ENCODE measurements at places on chromosomes 5 and 9.

DNA sequence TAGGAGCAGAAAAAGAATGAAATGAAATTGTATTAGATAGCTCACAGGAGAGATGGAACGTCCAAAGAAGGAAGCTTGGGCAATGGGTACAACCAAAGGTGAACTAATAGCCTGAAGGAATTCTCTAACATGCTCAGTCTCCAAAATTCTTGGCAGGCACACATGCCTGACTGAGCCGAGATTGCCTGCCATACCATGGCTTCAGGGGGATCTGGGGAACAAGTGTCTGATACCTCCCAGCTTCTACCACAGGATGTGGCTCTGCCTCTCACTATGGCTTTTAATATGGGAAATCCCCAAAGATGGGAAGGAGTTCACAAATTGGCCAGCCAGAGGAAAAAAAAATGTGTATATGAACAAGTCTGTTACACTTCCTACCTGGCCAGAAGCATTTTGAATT, 3.6 kb upstream of the PALM2AKAP2 start:
- DNase-seq, result no peak

DNA sequence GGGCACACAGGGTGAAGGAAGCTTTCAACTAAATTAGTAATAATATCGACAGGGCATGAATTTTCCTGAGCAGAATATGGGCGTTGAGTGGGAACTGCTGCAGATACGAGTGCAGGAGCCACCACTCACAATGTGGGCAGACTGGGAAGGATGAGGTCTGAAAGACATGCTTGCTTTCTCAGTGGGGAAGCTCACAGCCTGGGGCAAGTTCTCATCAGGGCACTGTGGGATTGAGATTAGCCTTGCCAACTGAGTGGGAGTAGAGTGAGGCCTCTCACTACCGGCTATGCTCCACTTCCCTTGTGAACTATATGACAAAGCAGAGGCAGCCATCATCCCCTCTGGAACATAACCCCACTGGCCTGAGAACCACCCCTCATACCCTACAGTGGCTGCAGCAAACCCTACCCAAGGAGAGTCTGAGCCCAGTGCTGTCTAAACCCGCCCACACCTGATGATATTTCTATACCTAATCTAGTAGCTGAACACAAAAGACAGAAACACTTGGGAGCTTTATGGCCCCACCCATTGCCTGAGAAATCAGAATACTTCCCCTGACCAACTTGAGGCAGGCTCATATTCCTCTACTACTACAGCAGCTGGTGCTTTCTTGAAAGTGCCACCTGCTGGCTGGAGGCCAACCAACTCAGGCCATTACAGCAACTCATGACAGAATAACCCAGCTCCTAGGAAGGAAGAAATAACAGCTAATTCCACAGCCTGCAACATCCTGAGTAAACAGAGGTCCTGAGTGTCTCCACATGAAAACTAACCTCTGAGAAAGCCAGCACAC, 173.7 kb upstream of the SPEF2 start:
- no peak for DNase-seq

DNA sequence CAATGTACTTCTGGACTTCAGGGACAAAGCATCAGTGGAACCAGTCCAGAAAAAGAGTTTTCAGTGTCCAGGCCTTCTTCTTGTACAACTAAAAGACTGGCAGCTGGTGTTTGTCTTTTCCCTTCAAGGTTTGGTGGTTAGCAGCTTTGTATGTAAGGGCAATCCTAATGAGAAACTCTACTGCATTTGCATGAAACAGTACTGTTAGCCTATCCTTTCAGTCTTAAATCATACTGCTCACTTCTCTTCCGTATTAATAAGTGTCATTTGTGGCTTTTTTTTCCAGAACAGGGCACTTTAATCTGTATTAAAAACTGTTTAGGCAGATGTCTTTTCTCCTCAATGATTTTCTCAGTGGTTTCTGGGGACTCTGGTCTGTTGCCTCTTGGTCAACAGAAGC, 48.9 kb downstream of the FAM174A start:
- no peak for DNase-seq

DNA sequence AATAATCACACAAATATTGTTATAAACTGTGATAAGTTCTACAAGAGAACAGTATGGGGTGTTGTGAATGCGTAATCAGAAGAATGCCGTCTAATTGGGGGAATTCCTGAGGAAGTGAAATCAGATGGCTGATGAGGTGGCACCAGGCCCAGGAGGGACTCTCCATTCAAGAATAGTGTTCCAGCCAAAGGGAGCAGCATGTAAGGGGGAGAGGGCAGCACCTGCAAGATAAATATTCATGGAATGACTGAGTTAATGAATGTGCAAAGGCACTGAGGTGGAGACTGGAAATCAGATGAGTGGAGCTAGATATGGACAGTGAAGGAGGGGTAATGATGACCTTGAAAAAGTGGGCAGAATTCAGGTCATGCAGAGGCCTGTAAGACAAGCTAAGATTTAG, 250.6 kb downstream of the ARRDC3 start:
- no peak for DNase-seq

- DNase-seq, result no peak
These were observed 48.2 kb downstream of the P4HA2 start for GRCh38 chr5:132179405-132179804.

GRCh38 chr5:34669931-34670516, 13.9 kb downstream of the RAI14 start:
- DNase-seq, result no peak

- DNase-seq, result no peak
These were observed 34.2 kb downstream of the TARS1 start for GRCh38 chr5:33474931-33475499.

GRCh38 chr5:77864997-77865396, 88.9 kb upstream of the TBCA start:
- DNase-seq, result no peak

DNA sequence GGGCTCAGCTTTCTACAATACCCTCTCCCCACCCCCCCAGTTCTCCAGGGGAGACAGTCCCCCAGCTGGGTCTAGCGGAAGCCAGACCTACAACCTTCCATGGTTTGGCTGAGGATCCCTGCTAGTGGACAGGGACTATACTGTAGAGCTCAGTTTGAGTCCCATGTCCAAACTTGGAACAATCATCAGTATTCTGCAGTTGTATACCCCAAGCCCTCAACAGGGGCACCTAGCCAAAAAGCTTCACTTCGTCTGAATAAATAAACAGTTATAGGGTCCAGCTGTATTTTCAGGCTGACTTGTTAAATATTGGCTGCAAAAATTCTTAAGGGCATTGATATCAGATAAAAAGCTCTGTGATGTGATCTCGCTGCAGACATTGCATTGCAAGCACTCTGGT, 15.4 kb upstream of the C9 start:
- DNase-seq, result no peak

- no peak for DNase-seq
These were observed 70.5 kb downstream of the APBA1 start for GRCh38 chr9:69601698-69602097.

DNA sequence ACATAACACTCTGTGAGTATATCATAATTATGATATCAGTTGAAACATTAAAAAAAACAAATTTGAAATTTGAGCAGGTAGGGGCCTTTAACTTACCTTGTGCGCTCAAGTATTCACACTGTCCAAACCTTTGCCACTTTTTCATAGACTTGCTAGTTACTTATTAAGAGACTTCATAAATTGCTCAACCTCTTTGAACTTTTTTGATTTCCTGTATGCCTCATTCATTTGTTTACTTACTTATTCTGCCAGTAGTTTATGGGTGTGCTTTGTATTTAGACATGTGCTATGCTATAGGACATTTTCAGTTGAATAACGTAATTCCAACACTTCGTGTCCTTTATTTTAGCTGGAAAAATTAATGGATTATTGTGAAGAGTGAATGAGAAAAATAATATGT, 204.8 kb downstream of the HCN1 start:
- DNase-seq, result no peak

DNA sequence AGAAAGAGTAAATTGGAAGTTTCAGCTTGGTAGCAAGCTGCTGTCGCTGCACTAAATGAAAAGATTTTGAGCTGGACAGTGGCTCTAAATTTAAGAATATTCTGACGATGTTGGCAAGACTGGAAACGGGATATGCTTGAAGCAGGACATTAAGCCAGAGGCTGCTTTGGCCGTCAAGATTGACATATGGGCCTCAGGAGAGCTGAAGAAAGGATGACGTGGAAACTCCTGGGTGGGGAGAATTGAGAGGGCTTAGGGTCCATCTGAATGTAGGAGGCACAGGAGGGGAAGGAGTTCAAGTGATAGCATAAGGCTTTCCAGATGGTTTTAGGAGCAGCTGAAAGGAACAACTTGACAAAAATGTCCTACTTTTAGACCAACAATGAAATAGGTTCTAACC, 108.9 kb downstream of the PAPPA start:
- DNase-seq, result no peak

DNA sequence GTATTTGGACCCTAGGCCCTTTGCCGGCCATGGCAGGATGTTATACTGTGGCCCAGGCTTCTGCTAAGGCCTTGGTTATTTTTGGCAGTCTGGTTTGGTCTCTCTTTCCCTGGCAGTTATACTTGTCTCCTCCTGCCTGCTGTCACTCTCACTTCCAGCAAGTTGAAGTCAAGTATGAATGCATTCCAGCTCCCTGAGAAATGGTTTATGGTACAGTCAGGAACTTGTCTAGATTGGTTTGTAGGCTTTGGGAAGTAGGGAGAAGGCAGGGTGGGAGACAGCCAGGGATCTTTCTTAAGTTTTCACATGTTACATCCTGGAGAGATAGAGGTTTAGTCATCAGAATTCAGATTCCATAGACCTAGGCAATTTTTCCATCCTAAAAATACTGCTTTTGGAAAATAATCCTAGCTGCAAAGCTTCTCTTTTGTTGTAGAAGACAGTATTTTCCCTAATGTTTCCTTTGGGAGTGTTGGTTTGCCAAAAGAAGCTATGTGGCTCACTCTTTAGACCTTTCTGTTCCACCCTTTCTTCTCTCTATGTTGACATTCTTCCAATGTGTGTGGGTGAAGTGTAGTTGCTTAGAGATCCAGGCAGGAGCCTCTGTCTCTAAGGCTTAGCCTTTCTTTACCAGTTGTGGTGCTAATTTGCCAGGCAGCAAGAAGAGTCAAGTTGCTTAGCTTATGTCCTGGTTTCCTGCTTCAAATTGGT, 2.5 kb upstream of the KDM3B start:
- no peak for DNase-seq

- DNase-seq, result no peak
These were observed 133.9 kb upstream of the ZNF618 start for GRCh38 chr9:113741886-113742854.

DNA sequence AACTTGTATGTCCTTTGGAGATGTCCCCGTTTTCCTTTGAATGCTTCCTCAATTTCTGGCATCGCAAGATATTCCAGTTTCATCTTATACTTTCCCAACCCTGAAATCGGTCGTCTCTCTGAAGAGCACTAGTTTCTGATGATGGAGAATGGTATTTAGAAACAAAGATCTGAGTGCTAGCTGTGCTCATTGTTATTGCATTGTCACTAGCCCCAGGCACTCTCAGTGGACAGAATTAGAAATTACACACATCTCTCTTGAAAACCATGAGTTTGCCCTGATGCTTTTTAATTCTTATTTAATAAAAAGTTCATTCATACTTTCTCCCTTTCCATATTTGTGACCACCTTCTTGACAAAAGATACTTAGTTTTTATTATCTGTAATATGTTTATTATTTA, 67.7 kb downstream of the C9orf152 start:
- DNase-seq, result no peak

GRCh38 chr5:178216088-178216534, 11.8 kb downstream of the HNRNPAB start:
- DNase-seq, result no peak

GRCh38 chr9:90815183-90815943, 13.7 kb downstream of the SYK start:
- no peak for DNase-seq

GRCh38 chr5:39255406-39255805, 36.0 kb upstream of the FYB1 start:
- no peak for DNase-seq

DNA sequence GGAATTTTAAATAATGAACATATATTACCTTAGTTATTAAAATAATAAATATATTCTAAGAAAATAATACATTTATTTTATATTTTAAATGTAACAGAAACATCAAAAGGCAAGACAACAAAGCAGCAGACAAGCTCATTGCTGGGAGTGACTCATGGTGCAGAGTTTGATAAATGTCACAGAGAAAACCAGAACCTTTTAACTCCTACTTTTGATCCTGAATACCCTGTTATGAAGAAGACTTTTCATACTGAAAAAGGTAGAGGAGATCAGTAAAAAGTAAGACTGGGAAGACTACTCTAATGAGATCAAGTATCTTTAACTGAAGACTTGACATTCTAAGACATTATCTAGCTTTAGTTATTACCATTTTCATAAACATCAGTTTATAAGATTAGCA, 99.0 kb upstream of the GNA14 start:
- no peak for DNase-seq

- no peak for DNase-seq
These were observed 708 bp upstream of the TUBB4B start for GRCh38 chr9:137240318-137240840.

DNA sequence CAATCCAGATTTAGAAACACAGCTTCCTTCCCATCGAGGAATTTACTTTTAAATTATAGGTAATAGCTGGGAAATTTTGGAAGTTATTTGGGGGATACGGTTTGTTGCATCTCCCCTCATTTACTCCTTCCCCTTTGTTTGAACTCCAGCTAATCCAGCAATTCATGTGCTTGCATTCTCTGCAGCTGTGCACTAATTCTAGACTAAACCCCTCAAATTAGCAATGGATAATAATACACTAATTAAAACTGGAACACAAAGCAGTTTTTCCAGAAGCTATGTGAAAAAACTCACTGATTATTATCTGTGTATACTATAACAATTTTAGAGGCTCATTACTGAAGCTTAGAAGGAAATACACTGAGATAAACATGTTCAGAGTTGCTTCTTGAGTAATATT, 751.2 kb upstream of the ZNF608 start:
- no peak for DNase-seq

GRCh38 chr5:122323738-122324137, 11.7 kb downstream of the SNCAIP start:
- DNase-seq, result no peak

DNA sequence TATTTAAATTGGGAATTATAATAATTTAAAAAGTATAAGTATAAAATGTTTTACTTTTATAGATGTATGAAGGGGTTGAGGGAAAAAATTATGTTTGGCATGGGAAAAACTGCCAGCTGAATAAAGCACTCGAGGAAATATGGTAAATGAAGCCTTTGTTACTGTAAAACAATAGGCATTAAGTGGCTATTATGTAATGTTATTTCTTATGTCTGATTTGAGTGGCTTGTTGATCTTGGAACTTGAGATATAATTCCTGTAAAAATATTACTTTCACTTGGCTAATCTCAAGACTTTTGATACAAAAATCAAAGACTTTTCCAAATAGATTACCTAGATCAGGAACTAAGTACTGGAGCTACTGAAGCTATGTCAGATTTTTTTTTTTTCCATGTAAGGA, 182.9 kb downstream of the CD180 start:
- DNase-seq, result no peak

- DNase-seq, result no peak
These were observed 152.2 kb downstream of the FGF18 start for GRCh38 chr5:171571663-171572062.

DNA sequence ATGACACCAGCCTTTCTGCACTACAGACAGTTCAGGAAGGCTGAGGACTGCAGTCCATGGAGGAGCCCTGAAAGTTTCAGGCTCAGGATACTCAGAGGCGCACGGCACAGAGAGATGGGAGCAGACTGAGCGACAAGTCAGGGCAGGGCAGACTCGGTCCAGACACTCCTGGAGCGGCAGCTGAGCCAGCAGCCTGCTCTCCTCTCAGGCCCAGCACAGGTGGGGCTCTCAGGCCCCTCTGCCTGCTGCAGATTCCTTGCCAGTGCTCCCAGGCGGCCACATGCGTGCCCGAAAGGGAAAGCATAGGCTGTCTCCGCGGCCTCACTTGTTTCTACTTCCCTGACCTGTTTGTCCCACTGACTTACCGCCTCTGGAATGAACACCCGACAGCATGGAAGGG, 228.3 kb downstream of the IRX2 start:
- no peak for DNase-seq
